Activated B cell treated with CpG ODN at 0.5 μM for 24 hours (primary cell): ENCODE measurements at places on chromosomes 12 and 14. TPM values are rescaled to one million over a fixed set of nuclear protein-coding genes. Genes with fewer than 3 reads are reported as not detected.

The HOXC11 gene
- not detected in 2 replicates for total RNA-seq

The CCDC175 gene
- total RNA-seq: not detected in 2 replicates

- no peak for DNase-seq
Observed at GRCh38 chr14:70416338-70416724, 559 bp downstream of the SYNJ2BP start.

- DNase-seq: no peak
Observed at GRCh38 chr12:101527682-101528081, 52.5 kb downstream of the SPIC start.

DNA sequence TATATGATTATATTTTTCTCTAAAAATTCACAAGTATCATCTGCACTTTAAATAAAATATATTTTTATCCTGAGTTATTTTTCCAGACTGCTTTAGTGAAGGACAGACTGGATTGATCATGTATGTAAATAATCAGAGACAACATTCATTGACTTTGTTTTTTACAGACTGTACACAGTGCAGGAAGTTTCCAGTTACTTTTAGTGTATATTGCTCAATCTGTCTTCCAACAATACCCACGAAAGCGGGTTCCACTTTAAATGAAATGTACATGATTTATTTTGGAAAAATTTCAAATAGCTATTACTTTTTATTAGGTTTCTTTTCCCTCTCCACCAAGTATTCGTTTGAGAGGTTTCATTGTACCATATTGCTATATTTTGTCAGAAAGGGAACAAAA is 497.0 kb downstream of the FSCB start:
- DNase-seq: no peak

DNA sequence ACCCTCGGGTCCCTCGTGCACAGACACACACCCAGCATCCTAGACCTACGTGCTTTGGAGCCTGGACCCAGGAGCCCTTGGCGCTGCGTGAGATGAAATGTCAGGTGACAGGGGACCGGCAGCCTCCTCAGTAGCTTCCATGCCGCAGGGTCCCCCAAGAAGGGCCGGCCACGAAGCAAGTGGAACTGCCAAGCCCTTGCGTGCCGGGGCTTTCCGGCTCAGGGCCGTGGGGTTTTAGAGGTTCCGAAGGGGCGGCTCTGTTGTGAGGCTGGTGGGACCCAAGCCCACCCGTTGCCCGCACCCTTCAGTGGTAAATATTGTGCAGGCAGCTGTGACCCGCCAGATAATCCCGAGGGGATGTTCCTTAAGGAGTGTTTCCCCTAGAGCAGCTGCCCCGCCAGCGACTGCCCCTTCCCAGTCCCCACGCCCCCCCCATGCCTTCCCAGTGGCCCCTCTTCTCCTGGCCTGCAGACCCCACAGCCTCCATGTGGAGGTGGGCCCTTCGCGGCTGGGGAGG is 133.7 kb downstream of the ADGRD1 start:
- DNase-seq: no peak

GRCh38 chr12:32198555-32198954 is 91.9 kb downstream of the BICD1 start:
- DNase-seq: no peak

GRCh38 chr14:95530473-95531276 is 4.2 kb upstream of the GLRX5 start:
- DNase-seq: no peak

DNA sequence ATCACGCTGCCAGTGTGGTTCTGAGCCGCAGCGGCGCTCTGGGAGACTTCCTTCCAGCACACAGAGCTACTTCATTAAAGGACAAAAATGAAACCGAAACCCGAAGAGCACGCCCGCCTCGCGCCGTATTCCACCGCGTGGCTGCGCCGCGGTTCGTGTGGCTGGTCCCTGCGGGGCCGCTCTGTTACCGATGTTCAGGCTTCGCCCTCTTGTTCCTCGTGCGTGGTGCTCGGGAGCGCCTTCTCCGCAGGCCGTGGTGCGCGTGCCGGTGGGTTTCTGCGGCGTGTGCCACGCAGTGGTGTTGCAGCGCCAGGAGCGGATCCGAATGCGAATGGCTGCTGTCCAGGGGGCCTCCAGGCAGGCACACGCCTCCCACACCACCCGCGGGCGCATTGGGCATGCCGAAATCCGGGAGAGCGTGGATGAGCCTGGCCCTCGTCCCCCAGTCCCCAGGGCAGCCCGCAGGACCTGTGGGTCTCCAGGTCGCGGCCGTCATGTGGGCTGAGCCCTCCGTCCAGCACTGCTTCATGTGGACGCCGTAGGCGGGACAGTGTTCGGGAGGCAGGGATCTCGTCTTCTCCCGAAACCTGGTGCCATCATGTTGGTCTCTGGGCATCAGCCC is 91.2 kb downstream of the ADGRD1 start:
- DNase-seq: no peak

GRCh38 chr14:98685725-98686124 is 586.3 kb downstream of the BCL11B start:
- no peak for DNase-seq

DNA sequence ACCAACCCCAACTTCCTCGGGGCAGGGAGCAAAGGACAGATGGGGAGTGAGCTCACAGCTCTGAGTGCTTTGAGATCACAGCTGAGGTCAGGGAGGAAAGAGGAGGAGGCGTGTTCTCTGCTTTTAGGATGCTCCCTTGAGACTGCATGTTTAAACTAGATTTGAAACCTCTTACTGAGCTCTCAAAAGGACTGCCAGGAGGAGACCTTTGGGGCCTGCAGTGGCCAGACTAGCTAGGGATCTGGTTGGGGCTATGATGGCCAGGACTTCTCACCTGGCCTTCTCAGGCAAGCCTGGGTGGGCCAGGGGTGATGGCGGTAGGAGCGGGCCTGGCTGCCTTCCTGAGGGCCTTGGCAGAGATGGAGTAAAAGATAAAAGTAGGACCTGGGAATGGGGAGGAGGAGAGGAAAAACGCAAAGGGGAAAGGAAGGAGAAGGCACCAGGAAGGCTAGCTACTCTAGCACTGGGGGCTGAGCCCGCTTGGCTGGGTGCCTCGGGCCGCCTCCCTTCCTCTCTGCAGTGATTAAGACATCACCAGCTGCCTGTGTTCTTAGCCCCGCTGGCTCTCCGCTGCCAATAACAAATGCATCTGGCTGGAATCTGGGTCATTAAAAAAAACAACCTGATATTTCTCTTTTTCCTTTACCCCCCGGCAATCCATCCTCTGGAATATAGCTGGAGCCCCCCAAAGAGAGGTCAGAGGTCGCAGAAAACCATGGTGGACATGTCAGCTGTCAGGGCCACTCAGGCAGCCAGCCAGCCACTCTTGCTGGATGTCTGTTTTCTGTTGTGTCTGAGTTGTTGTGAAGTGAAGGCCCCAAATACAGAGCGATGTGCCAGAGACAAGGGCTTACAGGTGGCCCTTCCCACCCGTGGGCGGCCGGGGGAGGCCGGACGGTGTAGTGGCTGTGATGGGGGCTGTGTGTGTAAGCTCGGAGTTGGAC is 141.3 kb downstream of the TSPAN9 start:
- DNase-seq: no peak

DNA sequence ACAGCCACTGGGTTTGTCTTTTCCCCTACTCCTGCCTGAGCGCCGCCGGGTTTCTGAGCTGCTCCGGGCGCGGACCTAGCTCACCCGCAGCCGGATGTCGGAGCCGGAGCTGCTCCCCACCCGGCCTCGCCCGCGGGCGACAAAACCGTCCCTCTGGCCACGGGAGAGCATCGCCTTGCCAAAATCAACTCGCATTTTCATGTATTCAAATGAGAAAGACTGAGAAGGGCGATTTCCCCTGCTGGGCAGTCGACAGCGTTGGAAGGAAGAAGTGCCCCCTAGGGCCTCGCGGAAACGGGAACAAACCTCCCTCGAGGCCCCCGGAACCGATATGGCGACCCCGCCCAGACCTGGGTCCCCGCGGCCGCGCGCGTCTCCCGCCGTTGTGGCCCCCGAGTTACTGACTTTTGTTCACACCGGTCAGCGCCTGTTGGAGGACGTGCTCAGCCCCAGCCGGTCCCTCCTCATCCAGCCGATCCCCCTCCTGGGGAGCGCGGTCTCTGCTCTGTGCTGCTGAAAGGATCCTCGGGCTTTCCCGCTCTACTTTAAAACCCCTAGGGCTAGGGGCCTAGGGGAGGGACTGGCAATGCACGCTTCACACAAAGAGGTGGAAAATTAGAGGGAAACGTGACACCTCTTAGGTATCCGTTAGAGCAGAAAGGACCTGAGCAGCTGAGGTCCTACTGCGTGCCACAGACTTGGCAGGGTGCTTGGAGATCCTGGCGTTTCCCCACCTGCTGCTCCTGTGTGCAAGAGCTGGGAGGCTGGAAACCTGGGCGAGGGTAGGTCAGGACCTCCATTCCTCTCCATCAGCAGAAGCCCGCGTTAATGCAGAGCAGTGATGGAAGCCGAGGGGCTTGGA is 4.3 kb downstream of the TTC6 start:
- no peak for DNase-seq
